ENCODE measurements at places on chromosomes 2 and 18. TPM values are rescaled to one million over a fixed set of nuclear protein-coding genes. Genes with fewer than 3 reads are reported as not detected.

- no peaks in the 10 kb centered on the region for H3K27me3 ChIP-seq
- DNase-seq = no peak
- no peaks in the 10 kb centered on the region for H3K4me1 ChIP-seq
- no peak overlapping the region for H3K4me3 ChIP-seq
- H3K36me3 ChIP-seq = no peaks in the 10 kb centered on the region
- H3K27ac ChIP-seq = no peak overlapping the region
Measured at GRCh38 chr2:54701029-54701428, 22.4 kb upstream of the EML6 start.

DNA sequence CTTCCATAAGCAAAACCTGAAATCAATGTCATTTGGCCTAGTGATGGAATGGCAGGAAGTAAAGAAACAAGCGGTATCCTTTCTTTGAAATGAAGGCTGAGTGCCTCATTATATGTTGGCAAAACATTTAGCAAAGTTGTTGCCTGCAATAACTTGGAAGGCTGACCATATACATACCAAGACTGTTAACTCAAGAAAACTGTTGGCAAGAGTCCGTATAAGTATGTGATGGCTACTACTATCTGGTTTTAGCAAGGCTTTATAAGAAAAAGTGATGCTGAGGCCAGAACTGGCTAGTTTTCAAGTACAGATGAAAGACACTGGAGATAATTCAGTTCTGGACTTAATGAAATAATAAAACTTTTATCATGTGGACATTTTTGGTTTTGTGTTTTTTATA lies 356.2 kb downstream of the ZNF521 start:
- no peaks in the 10 kb centered on the region for H3K27me3 ChIP-seq
- no peak overlapping the region for H3K4me3 ChIP-seq
- H3K4me1 ChIP-seq = no peaks in the 10 kb centered on the region
- no peak for DNase-seq

DNA sequence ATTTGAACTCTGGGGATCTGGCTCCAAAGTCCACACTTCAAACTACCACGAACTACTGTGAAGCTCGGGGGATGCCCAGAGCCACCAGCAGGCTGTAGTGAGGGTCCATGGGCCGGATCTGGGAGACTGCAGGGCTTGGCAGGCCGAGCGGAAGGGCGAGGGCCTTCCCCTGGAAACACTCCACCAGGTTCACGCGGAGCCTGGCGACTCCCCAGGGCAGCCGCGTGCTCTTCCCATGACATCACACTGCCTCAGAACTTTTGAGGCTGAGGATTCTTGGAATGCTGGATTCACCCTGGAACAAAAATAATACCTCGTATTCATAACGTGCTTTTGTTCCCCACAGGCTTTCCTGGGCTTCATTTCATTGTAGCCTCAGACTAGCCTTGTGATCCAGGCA lies 201.0 kb downstream of the SMAD7 start:
- no peaks in the 10 kb centered on the region for H3K4me1 ChIP-seq
- peak; percentile 45 for DNase-seq
- H3K27ac ChIP-seq = no peak overlapping the region
- H3K36me3 ChIP-seq = no peaks in the 10 kb centered on the region

GRCh38 chr2:453132-453531 lies 165.2 kb upstream of the ALKAL2 start:
- H3K4me3 ChIP-seq = no peak overlapping the region
- H3K4me1 ChIP-seq = no peaks in the 10 kb centered on the region
- H3K27me3 ChIP-seq = no peaks in the 10 kb centered on the region
- DNase-seq = no peak
- no peak overlapping the region for H3K27ac ChIP-seq

DNA sequence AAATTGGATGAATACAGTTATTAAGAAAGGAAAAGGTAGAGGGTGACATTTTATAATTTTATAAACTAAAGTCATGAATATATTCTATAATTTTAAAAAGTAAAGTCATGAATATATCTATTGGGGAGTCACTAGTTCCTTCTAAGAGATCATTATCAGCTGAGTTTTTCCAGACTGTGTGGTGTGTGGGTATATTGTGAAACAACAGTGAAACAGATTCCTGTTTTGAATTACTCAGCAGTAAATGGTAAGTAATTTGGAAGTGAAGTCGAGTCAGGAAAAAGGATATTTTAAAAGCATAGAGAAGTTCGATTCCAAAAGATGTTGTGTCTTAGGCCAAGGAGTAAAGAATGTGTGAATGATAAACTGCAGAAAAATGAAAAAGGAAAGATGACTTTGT lies 1018.2 kb upstream of the NXPH2 start:
- no peaks in the 10 kb centered on the region for H3K27me3 ChIP-seq
- H3K4me1 ChIP-seq = no peaks in the 10 kb centered on the region
- H3K27ac ChIP-seq = no peak overlapping the region
- no peak for DNase-seq

DNA sequence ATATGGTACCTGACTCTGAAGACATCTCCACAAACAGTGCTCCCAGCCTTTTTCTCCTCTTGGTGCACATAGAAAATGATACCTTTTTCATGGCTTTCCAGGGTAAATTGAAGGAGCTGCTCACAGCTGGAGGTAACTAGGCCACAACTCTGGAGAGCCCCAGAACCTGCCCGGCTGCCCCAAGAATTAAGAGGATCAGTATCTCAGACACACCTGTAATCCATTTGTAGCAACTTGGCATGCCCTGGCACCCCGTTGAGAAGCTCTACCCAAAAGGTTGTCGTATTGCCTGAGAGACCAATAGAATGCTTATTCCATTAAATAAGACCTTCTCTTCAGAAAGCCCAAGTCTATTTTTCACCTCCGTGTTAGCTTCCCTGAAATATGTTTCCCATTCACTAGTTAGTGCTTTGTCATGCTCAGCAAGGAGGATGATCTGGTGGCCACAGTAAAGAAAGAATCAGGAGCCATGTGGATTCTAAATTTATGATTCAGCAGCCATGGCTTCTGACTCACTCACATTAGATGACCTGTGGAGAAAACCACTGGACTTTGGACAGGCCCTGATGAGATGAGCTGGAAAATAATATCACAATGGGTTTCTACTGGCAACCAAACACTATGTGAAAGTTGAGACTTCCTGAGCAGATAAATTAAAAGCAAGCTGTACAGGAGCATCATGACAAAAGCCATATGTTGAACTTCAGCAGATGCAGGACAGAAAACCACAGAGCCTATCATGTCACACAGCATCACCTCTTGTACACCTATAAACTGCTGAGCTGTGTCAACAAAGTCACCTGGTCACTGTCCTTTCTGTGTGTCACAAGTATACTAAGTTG lies 253.3 kb upstream of the OSR1 start:
- no peak for DNase-seq
- H3K27me3 ChIP-seq = no peaks in the 10 kb centered on the region
- no peak overlapping the region for H3K27ac ChIP-seq
- no peaks in the 10 kb centered on the region for H3K36me3 ChIP-seq
- H3K4me3 ChIP-seq = no peak overlapping the region
- H3K4me1 ChIP-seq = no peaks in the 10 kb centered on the region

- no peaks in the 10 kb centered on the region for H3K4me1 ChIP-seq
- H3K4me3 ChIP-seq = no peak overlapping the region
- H3K36me3 ChIP-seq = no peaks in the 10 kb centered on the region
- H3K27me3 ChIP-seq = no peaks in the 10 kb centered on the region
- H3K27ac ChIP-seq = no peak overlapping the region
Measured at GRCh38 chr2:54528311-54528955, 72.3 kb downstream of the SPTBN1 start.

DNA sequence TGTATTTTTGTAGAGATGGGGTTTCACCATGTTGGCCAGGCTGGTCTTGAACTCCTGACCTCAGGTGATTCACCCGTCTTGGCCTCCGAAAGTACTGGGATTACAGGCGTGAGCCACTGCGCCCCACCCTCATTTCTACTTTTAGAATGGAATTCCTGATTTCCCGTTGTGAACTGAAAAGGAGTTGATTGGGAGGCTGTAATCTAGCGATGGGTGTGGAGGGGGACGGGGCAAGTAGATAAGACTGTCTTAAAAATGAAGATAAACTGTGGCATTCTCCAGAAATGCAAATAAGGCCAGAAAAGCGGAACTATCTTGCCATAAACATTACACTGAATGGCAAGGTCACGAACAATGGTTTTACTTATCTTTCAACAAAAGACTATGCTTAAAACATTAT lies 135.4 kb downstream of the TRIB2 start:
- H3K36me3 ChIP-seq = no peaks in the 10 kb centered on the region
- H3K27ac ChIP-seq = no peak overlapping the region
- H3K4me3 ChIP-seq = no peak overlapping the region
- no peak for DNase-seq

GRCh38 chr2:108968619-108969018 lies 20.4 kb downstream of the EDAR start:
- no peak overlapping the region for H3K27ac ChIP-seq
- no peaks in the 10 kb centered on the region for H3K4me1 ChIP-seq
- no peaks in the 10 kb centered on the region for H3K27me3 ChIP-seq
- no peak for DNase-seq
- H3K36me3 ChIP-seq = no peaks in the 10 kb centered on the region
- no peak overlapping the region for H3K4me3 ChIP-seq

GRCh38 chr2:145657265-145657664 lies 1137.3 kb upstream of the ZEB2 start:
- H3K27me3 ChIP-seq = no peaks in the 10 kb centered on the region
- H3K27ac ChIP-seq = no peak overlapping the region
- no peaks in the 10 kb centered on the region for H3K4me1 ChIP-seq
- H3K4me3 ChIP-seq = no peak overlapping the region
- DNase-seq = no peak

- H3K27me3 ChIP-seq = no peaks in the 10 kb centered on the region
- peak; percentile 61 for DNase-seq
- H3K4me3 ChIP-seq = no peak overlapping the region
- H3K4me1 ChIP-seq = no peaks in the 10 kb centered on the region
- no peak overlapping the region for H3K27ac ChIP-seq
Measured at GRCh38 chr2:236972491-236973342, 113.0 kb upstream of the COPS8 start.

GRCh38 chr2:162545254-162545653 lies 201.3 kb downstream of the GCA start:
- DNase-seq = no peak
- no peaks in the 10 kb centered on the region for H3K4me1 ChIP-seq
- H3K27me3 ChIP-seq = no peaks in the 10 kb centered on the region
- no peak overlapping the region for H3K27ac ChIP-seq

Gene MORN2
- total RNA-seq = 8.1 TPM

Gene SLC19A3
- 20.5 TPM for total RNA-seq
